ENCODE measurements at places on chromosomes 2 and 18.
A peak's percentile ranks its signal among the peaks of the same experiment; 100 is the strongest.

GRCh38 chr2:238913931-238914647 lies 66.2 kb downstream of the TWIST2 start:
- DNase-seq = no peak

- DNase-seq = no peak
These were observed 75.3 kb downstream of the PTPRM start for GRCh38 chr18:7642331-7642890.

DNA sequence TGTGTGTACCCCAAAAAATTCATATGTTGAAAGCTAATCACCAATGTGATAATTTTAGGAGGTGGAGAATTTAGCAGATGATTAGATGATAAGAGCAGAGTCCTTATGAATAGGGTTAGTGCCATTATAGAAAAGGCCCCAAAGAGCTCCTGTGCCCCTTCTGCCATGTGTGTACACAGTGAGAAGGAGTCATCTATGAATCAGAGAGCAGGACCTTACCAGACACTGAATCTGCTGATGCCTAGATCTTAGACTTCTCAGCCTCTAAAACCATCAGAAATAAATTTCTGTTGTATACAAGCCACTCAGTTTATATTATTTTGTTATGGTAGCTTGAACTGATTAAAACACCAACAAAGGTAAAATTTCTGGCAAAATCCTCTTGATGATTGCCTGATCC lies 560.0 kb upstream of the CDH2 start:
- no peak for DNase-seq

GRCh38 chr2:219508971-219509779 lies 5.1 kb upstream of the ASIC4 start:
- peak; percentile 89 for DNase-seq

- DNase-seq = no peak
These were observed 5.6 kb downstream of the ADCYAP1 start for GRCh38 chr18:910247-910646.
